ENCODE measurements at places on chromosomes 11 and 22.

GRCh38 chr22:49517667-49518185 lies 309.9 kb downstream of the BRD1 start:
- no peak for DNase-seq

GRCh38 chr22:50695421-50696250 lies 23.0 kb downstream of the SHANK3 start:
- DNase-seq: peak; percentile 3

GRCh38 chr11:128908391-128909246 lies 17.5 kb downstream of the KCNJ5 start:
- DNase-seq: no peak

- no peak for DNase-seq
Observed at GRCh38 chr11:6705905-6706535, 22.9 kb upstream of the MRPL17 start.

- DNase-seq: peak; percentile 68
Observed at GRCh38 chr11:70522593-70523311, 124.4 kb downstream of the CTTN start.

DNA sequence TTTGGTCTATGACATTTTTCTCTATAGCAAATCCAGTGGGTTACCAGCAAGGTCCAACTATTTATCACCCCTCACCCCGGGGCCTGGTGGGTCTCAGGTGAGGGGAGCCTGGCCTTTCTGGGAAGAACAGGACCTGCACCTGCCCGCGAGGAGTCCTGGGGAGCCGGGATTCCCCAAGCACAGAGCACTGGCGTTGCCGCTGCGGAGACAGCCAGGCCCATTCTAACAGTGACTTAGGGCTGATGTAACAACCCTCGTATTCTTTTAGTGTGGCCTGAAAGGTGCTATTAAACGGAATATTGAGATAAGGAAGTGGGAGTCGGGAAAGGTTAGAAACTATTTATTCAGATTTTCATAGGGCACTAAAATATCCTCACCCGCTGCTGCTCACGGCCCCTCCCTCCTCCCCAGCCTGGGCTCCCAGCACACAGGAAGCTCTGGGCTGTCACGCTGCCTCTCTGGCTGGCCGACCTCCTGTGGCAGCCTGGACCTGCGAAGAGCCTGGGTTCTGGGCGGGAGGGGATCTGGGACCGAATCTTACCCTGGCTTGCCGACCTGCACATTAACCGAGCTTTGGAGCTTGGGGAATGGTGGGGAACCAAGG lies 141.2 kb downstream of the MIAT start:
- no peak for DNase-seq

GRCh38 chr11:124830749-124831148 lies 30.5 kb upstream of the MSANTD2 start:
- no peak for DNase-seq

DNA sequence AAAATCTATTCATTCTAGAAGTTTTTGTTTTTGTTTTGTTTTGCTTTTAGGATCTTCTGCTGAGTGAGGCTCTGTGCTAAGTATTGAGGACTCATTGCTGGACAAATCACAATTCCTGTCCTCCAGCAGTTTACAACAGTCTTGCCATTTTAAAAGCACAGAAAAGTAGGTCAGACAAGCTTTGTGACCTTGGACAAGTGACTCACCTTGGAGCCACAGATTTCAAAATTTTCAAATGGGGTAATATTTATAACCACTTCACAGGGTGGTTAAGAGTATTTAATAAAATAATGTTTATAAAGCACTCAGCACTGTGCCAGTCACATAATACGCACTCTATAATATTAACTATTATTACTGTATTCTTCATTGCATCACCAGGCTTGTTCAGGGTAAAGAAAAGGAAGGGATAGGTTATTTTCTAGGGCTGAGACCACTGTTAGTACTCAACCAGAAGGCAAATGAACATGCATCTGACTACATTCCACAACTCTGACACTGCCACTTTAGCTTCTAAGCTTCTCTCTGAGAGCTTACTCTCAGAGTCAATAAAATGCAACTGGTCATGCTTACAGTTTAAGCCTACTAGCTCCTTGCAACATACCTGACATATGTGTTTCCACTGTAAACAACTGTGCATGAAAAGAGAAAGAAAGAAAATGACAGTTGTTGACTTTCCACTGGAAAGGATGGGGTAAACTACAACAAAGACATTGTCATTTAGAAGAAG lies 63.2 kb upstream of the FIBIN start:
- DNase-seq: no peak

DNA sequence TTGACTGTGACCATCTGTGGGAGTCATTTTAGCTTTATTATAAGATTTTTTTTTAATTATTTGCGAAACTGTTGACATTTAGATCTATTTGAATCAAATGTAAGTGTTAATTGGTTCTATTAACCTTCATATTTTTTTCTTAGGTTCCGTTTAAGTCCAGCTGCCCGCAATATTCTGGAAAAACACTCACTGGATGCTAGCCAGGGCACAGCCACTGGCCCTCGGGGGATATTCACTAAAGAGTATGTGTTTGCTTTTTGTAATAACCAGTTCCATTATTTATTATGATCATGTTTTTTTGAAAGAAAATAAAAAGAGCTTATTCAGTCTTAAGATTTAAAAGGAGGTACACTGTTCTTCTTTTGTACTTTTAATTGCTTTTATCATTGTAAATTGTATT lies 43.9 kb downstream of the PDHX start:
- no peak for DNase-seq

GRCh38 chr11:133239575-133239974 lies 292.7 kb downstream of the OPCML start:
- no peak for DNase-seq

DNA sequence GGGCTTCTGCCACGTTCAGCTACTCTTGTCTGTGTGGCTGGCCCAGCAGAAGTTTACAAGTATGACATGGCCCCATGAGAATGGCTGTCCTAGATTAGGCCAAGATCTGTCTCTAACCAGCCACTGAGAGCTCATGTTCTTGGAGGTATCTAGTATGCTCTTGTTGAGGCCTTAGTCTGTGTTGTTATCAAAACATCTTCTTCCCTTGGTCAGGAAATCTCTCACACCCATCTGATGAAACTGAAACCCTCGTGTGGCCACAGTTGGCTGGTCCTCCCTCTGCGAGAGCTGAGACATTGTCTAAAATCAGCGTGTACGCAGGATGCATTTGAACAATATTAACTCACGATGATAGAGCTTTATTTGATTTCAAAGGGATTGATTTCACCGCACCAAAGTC lies 109.0 kb upstream of the NNMT start:
- DNase-seq: no peak
